ENCODE measurements at places on chromosomes 11 and 22. TPM values are rescaled to one million over a fixed set of nuclear protein-coding genes. Genes with fewer than 3 reads are reported as not detected.

DNA sequence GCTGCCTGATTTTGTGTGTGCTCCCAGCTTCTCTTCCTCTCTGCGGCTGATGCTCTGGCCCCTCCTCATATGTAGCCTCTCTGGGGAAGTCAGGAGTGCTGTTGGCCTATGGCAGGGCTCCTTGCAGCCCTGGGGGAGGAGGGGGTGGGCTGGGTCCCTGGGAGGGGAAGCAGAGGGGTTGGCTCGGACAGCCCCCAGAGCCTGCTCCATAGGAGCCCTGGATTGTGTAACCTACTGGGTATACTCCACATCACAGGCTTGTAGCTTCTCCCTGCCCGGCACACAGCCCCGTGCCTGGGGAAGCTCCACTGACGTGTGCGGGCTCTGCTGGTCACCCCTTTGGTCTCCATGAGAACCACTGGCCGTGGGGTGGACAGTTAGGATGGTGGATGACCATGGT lies 113.8 kb downstream of the ST3GAL4 start:
- DNase-seq: no peak

GRCh38 chr11:42770444-42771065 lies 541.2 kb upstream of the API5 start:
- peak; percentile 12 for DNase-seq

C1QTNF6 gene
- total RNA-seq: 14.0 TPM

SCN3B gene
- 0.20 TPM for total RNA-seq

All from M059J (cell line).